ENCODE measurements at places on chromosomes 5 and 9. TPM values are rescaled to one million over a fixed set of nuclear protein-coding genes. Genes with fewer than 3 reads are reported as not detected.

- no peak for DNase-seq
Observed at GRCh38 chr9:133483611-133484010, 4.7 kb upstream of the SLC2A6 start.

DNA sequence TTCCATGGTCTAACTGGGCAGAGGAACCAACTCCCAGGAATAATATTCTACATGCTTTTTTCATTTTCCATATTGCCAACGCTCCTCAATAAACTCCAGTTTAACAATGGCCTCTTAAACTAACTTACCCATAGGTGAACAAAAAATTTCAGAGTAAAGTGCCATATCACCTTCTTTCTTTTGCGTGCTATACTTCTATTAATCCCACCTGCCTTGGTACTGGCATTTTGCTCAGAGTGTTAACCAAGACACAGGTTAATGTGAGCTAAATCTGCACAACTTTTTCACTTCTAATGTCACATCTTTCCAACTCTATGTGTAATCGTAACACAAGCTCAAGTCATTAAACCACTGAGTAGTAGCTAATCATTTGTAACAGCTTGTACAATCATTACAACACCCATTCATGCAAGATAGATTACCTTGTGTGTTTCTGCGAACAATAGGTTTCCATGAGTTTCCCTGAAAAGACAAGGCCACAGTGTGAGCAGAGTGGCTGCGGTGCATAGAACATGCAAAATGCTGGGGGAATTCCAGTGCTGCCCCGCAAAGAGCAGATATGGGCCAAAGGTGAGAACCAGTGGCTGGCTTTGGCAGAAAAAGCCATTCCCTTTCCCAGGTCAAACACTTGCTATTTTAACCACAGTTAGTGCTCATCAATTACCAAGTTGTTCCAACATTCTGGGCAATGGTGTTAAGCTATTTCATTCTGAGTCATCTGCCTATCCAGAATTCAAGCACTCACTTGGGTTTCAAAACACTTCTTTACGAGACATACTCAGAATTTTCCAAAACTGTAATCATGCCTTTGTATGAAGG, 42.8 kb downstream of the TIMD4 start:
- DNase-seq = peak; percentile 15

Gene COL23A1
- not detected for total RNA-seq

- DNase-seq = no peak
Observed at GRCh38 chr5:123367739-123368138, 55.5 kb downstream of the CEP120 start.

Gene PIP5K1B
- 1.6 TPM for total RNA-seq

DNA sequence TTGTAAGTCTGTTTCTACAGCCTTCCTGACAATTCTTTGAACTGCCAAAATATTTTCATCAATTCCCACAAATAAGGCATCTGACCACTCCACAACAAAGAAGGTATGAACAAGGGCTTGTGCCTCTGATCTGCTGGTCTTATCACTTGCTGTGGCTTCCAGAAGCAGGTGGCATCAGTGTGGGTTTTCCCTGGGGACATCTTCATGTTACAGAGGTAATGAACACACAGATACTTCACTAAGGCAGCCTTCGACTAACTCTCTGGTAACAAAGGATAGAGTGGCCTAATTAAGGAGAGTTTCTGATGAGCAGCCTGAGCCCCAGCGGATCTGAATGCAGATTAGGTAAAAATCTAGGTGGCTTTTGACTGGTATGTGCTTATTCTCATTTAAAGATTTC, 15.2 kb upstream of the ERAP2 start:
- no peak for DNase-seq

Gene INSL6
- total RNA-seq = not detected

DNA sequence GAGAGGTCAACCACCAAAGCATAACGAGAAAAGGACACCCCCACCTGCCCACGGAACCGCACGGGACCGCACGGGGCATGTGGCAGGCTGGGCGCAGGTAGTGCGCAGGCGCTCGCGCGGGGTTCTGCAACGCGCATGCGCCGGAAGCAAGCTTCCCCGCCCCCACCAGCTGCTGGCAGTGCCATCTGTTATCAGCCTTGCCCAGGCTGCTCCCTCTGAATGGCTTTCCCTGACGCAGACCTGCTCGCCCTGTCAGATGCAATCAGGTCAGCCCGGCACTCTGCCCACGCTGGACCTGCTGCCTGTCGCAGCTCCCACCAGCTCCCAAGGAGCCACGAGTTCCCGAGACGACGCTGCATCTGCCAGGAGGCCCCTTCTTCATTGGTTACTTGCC, 22.8 kb downstream of the PTCH1 start:
- peak; percentile 46 for DNase-seq

- DNase-seq = no peak
Observed at GRCh38 chr5:132662925-132663770, 5.2 kb downstream of the IL13 start.

- DNase-seq = no peak
Observed at GRCh38 chr9:2469681-2470221, 151.8 kb upstream of the VLDLR start.

- DNase-seq = no peak
Observed at GRCh38 chr5:154086641-154087040, 47.9 kb downstream of the MFAP3 start.

GRCh38 chr5:58703925-58704555, 121.2 kb downstream of the RAB3C start:
- no peak for DNase-seq

GRCh38 chr9:2216591-2216990, 201.4 kb downstream of the SMARCA2 start:
- DNase-seq = no peak

GRCh38 chr9:113502427-113503034, 39.0 kb downstream of the RGS3 start:
- DNase-seq = no peak

Gene GZMA
- 14.4 TPM for total RNA-seq

GRCh38 chr5:142481410-142481809, 156.6 kb upstream of the SPRY4 start:
- no peak for DNase-seq

Gene VLDLR
- 4.6 TPM for total RNA-seq

Gene TLR4
- total RNA-seq = 0.08 TPM

GRCh38 chr9:121322037-121322736, 47.9 kb downstream of the STOM start:
- DNase-seq = no peak

- DNase-seq = no peak
Observed at GRCh38 chr9:75121914-75122558, 33.7 kb downstream of the OSTF1 start.

- no peak for DNase-seq
Observed at GRCh38 chr5:56158331-56158960, 74.7 kb downstream of the ANKRD55 start.

GRCh38 chr5:123119334-123119986, 30.4 kb downstream of the PRDM6 start:
- no peak for DNase-seq

DNA sequence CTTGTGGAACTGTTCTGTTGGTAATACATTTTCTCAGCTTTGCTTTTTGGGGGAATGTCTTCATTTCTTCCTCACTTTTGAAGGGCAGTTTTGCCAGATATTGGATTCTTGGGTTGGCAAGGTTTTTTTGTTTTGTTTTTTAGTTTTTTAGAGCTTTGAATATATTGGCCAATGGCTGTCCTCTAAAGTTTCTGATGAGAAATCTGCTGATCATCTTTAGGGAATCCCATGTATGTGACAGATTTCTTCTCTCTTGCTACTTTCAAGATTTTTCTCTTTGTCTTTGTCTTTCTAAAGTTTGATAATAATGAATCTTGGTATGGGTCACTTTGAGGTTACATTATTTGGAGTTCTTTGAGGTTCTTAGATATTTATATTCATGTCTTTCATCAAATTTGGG, 227.4 kb downstream of the FBXL7 start:
- DNase-seq = no peak

DNA sequence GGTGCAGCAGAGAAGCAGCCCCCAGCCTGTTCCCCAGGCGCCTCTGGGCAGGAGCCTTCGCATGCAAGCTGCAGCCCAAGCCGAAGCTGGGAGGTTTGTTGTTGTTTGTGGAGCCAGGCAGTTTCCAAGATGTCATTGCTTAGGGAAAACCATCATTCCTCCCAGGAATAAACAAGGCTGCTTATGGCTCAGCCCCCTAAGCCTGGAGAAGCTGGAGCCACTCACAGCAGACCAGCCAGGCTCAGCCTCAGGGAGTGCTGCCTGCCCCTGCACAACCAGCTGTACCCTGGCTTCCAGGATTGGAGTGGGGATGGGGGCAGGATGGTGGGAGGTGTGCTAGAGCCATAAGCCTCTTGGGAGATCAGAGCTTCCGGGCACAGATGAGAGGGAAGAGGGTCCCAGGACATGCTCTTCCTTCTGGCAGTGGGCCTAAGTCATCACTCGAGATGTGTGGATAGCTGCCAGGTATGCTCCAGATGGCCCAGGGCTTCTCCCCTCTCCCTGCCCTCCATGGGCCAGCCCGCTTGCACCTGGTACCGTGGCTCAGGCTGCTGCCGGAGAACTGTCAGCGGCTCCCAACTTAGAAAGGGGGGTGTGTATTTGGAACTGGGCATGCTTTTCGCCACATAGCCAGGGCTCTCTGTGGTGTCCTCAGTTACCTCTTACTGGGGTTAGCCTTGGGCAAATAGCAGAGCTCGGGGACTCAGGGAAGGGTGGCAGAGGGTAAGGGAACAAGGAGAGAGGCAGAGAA, 105.2 kb downstream of the RGS3 start:
- DNase-seq = no peak

DNA sequence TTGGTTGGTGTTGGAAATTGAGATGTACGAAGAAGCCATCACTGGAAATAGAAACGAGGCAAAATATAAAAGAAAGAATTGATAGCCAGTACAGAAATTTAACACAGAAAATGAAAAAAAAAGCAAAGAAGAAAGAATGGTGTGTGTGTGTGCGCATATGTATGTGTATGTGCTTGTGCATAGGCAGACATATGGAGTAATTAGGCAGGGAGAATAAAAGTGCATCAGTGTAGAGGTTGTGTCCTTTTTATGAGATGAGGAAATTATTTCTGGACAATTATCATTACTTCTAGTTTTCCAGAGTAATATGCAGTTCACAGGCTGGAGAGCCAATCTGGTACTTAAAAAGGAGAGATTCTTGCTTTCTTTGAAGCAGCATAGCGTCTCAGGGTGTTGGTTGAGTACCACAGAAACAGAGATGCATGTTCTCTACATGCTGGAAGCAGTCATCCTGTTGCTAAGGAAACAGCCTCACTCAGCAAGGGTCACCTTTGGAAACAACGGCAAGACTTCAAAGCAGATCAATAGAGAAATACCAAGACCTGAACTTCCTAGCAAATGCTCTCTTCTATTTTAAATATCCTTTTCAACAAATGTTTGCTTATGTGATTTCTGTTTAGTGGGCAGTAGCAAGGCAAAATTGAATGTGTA, 172.7 kb downstream of the TAF11L14 start:
- no peak for DNase-seq

GRCh38 chr5:159552751-159553150, 222.5 kb upstream of the IL12B start:
- DNase-seq = no peak

Gene WDR70
- 33.6 TPM for total RNA-seq

Gene HARS2
- total RNA-seq = 29.5 TPM

Gene TMEFF1
- total RNA-seq = 0.24 TPM

DNA sequence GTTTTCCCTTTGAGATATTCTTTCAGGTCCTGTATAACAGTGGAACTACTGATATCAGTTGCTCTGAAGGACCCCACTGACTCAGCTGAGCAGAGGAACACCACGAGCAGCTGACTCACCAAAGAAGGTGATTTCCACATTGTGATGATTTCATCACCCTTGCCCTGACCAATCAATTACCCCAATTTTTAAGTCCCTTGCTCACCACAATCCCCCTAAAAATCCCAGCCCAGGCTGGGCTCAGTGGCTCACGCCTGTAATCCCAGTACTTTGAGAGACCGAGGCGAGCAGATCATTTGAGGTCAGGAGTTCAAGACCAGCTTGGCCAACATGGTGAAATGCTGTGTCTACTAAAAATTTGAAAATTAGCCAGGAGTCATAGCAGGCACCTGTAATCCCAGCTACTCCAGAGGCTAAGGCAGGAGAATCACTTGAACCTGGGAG, 125.3 kb upstream of the ABCA1 start:
- DNase-seq = peak; percentile 21

Gene WDR31
- 0.48 TPM for total RNA-seq

DNA sequence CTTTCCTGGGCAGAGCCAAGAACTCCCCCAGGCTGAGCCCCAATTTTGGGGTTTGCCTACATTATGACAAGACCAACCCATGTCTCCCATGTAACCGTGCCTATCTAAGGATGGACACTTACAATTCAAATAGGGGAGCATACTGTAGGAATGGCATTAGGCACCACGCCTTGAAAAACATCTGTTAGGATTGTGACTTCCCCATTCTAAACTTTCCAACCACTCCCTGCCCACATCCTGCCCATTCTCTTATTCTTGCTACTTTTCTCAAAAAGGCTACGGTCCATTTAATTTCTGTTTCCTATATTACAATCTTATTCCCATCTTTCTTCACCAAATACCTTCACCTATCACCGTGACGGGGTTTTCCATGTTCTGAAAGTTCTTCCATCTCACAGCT, 99.2 kb downstream of the LPAR1 start:
- DNase-seq = no peak

DNA sequence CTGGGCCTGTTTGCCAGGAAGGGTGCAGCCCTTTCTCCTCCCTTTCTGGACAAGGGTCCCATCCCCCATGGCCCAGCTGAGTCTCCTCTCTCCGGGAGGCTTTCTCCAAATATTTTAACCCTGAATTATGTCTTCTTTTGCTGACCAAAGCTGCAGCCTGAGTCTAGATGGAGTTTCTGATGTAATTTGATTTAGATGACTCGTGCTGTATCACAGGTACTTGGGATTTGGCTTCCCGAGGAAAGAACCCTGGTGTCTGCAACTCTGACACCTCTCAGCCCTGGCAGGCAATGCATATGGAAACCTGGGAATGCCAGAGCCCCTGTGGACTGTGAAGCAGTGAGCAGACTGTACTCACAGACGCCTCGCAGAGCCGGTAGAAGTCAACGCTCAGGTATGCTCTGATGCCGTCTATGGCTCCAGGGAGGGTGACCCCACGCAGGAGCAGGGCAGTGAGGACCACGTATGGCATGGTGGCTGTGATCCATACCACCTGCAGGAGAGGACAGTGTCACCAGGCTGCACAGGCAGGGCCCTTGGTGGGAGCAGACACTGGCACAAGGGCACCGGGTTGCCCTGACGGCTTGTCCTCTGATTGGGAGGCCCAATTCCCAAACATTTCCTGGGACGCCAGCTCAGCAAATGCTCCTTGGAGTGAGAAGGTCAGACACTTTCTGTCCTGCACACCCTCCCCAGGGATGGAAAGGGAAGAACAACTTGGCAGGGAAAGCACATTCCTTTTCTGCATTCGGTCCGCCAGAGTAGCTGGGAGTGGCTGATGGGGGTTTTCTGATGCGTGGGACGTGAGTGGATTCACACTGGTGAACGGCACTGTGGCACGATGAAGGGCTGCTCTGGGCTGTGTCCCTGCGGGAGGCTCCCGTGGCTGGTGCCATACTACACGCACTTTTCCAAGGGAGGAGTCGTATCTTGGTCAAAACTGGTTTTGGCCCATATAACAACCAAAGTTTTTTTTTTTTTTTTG, 24.7 kb downstream of the SLC6A3 start:
- DNase-seq = no peak

GRCh38 chr5:126754609-126755008, 22.3 kb upstream of the LMNB1 start:
- no peak for DNase-seq

GRCh38 chr5:113748403-113748802, 234.9 kb downstream of the YTHDC2 start:
- no peak for DNase-seq

All from activated T-cell treated with anti-CD3 and anti-CD28 coated beads, Interleukin-2, amount 50 U/mL, for 4 hours (primary cell).